ENCODE measurements at places on chromosomes 16 and 17.

DNA sequence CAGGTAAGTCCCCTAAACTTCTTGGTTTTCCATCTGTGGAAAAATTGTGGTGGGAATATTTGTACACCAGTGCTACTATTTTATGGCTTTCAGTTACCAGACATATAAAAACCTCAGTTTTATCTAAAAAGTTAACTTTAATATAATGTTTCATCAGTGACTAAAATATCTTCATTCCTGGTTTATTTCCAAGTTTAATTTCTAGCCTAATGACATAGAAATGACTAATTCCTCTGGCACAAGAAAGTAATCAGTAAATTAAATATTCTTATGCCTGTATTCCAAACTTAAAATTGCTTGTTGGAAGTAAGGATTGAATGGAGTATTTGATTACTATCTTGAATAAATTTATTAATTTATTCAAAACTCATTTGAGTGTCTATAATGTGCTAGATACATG, 757.0 kb downstream of the CDH11 start:
- no peak for DNase-seq

- peak; percentile 96 for DNase-seq
Measured at GRCh38 chr17:80030730-80031410, 4.8 kb downstream of the TBC1D16 start.

GRCh38 chr17:323181-323580, 29.4 kb downstream of the RPH3AL start:
- DNase-seq = no peak

DNA sequence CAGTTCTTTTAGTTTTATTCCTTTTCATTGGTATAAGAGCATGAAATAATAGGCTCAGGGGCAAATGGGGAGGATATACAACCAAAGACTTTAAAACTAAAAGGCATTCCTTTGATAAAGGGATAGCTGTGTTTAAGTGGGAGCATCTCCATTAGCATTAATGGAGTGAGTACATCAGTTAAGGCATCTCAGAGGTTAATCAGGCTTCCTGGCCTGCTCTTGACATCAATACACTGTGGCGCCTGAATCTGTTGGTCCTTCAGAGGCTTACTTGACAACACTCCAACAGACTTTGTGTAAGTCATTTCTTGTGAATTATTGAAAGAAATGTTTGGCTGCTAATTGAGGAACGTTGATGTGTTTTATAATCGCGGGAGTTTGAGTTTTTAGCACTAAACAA, 230.7 kb downstream of the BCAS3 start:
- DNase-seq = no peak

DNA sequence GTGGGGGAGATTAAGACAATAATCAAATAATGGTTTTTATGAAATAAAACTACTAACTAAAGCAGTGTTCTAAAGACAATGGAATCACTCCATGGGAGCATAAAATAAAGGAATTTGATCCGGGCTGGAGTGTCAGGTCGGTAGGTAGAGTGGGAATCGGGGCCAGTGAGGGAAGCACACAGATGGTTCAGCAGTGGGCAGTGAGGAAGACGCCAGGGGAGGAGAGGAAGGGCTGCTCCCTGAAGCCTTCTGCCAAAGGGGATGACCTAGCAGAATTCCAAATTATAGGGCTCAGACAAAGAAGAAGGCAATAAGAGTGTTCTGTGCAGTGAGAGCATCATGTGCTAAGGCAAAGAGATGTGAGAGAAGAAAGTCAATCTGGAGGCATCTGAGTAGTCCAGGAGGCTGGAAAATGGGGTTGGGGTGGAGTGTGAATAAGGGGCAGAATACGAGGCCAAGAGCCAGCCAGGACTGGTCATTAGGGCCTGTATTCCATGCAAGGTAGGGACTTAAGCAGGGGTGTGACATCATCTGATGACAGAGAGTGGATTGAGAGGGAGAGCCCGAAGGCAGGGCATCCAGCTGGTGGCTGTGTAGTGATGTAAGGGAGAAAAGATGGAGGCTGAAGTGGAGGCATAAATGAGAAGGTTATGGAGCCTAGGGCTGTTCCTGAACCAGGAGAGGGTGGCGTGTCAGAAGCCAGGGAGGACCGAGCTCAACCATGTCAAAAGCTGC, 137.6 kb downstream of the COPRS start:
- no peak for DNase-seq

DNA sequence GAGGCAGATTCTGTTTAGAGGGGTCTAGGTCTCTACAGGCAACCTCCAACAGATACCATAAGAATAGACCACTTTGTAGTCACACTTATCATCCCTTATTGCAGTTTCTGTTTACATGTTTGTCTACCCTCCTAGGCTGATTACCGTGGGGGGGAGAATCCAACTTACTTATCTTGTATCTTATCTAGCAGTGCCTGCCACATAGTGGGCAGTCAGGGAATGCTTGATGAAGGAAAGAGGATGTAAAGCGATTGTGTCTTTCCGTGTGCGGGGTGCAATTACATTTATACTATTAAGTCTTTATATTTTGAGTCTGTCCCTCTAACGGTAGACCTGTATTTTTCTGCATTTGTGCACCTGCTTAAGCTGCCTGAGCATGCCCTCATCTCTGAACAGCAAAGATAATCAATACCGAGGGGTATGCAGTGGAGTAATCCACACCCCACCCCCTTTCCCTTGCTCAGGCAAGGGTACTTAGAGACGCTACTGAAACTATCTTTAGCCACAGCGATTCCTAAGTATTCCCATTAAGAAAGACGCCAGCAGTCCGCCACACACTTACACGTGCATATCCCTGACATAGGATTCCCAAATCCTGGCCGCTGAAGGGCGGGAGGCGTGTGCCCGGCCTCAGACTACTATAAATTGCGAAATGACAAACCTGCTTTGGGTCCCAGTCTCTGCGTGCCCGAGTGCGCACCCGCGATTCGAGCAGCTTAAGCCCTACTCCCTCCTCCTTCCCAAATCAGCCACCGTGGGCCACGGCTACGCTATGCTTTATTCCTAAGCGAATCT, 635 bp upstream of the AATF start:
- no peak for DNase-seq

DNA sequence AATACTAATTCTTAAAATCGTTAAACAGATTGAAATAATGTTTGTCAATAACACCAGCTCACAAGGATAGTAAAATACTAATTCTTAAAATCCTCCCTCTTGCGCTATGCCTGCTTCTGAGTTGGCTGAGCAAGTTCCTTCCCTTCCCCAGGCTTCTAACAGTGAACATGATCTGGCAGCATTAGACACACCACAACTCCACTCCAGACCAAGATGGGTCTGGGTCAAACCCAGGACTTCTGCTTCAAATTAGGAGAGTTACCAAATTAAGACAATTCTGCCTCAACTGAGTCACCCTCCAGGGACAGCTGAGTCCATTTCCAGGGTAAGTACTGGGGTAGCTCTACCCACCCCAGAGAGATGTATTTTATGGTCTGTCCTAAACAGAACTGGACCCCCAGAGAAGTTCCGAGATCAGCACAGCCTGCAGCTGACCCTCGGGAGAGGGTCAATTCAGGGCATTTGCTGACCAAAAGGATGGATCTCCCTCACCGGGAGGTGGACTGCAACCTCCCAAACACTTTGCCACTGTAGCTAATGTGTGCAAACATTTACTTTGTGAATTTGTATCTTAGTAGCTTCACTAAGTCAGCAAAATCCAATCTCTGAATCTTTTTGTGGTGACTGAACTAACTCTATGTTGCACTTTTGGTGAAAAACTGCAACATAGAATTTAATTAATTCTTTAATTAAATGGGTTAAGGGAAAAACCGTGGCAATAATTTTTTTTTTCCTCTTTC, 48.8 kb downstream of the ADCY9 start:
- no peak for DNase-seq

GRCh38 chr17:36070427-36070826, 6.4 kb downstream of the CCL18 start:
- no peak for DNase-seq

DNA sequence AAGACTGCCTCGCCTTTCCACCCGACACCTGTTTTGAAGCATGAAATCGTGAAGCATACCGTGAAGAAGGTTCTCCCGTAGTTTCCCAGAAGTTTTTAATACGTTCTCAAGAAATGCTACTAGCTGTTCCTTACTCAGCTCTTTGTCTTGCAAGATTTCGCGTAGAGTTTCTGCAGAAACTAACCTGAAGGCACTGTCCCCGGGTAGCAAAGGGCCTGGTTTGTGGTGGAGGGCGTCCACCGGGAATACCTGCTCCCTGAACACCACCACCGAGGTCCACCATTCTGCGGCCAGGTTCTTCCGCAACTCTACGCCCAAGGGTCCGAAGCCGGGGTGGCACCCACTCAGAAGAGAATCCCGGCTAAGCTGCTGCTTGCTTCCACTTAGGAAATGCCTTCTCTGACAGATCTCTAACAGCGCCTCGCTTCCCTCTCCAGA, 487 bp downstream of the POLG2 start:
- no peak for DNase-seq

DNA sequence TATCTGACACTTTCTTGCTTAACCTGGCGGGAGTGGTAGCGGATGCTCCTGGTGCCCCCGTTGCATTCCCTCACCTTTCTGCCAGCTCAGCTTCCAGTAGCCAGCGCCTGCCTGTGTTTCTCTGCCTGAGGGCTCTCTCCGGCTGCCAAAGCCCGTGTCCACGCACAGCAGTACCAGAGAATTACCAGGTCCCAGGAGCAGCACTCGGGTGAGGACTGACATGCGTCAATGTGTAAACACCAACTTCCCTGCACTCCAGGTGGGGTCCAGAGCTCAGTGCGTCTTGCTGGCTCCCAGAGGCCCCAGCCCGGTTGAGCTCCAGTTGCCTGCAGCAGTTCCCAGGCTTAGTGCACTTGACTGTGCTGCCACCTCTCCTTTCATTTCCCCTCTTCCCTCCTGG, 54.8 kb downstream of the CDH13 start:
- no peak for DNase-seq

Data from LNCaP clone FGC (cell line).